ENCODE measurements at places on chromosomes 3 and 15.

- DNase-seq, result peak; percentile 64
Observed at GRCh38 chr15:74631935-74632560, 16.4 kb downstream of the CLK3 start.

GRCh38 chr3:143514874-143515273 lies 333.4 kb downstream of the SLC9A9 start:
- no peak for DNase-seq

- DNase-seq, result peak; percentile 34
Observed at GRCh38 chr15:68829068-68829467, 8.4 kb upstream of the ANP32A start.

- DNase-seq, result no peak
Observed at GRCh38 chr3:100245927-100246326, 14.9 kb upstream of the TBC1D23 start.

- DNase-seq, result no peak
Observed at GRCh38 chr3:110243081-110243480, 828.5 kb upstream of the NECTIN3 start.

- DNase-seq, result no peak
Observed at GRCh38 chr3:183449391-183449790, 21.0 kb upstream of the MCF2L2 start.

DNA sequence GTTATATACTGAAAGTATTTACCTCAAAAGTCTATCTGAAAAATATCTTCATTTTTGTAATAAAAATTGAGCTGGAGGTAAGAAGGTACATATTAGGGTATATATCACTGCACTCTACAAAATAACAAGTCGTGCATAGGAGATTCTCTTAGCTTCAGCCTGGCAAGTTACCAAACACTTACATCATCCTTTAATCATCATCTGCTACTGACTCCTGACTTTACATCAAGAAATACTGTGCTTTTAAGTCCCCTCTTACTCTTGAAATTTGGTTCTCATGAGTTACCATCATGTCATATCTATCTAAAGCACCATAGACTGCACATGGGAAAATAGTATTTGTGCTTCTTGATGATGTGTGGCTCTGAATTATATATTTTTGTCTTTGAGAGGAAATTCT lies 50.8 kb downstream of the LYSMD4 start:
- no peak for DNase-seq
